Lower lobe of right lung (tissue), 2 donors: ENCODE measurements at places on chromosomes 3 and 15. TPM values are rescaled to one million over a fixed set of nuclear protein-coding genes. Genes with fewer than 3 reads are reported as not detected.

DNA sequence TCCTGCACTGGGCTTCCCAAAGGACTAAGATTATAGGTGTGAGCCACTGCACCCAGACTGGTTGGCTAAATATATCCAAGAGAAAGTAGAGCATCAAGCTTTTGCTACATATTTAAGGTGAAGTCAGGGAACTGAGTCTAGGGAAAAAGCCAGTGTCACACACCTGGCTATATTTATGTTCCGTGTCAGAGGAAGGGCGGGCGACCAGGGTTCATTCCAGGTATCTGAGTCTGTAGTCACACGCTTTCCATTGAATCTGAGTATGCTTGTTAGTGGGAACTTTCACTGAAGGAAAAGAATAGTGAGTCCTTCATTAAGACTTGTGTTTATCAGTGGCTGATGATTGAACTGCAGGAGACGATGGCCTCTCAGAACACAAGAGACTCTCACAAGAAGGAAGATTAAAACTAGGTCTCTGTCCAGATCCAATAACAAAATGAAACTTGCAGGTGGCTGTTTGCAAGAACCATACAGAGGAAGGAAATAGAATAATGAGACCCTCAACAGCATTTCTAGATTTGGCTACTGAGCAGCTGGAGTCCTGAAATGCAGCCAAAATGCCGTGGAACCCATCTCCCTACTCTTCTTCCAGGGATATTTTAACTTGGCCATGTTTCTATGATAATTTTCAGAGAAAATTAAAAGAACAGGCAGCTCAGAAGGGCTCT lies 276.3 kb downstream of the THSD4 start:
- peaks cover 24% of the 10 kb centered on the region for H3K4me1 ChIP-seq
- no peaks in the 10 kb centered on the region for H3K36me3 ChIP-seq
- H3K27ac ChIP-seq = no peak overlapping the region
- no peak overlapping the region for H3K4me3 ChIP-seq

GRCh38 chr3:29453284-29454001 lies 172.6 kb downstream of the RBMS3 start:
- no peak for DNase-seq
- no peaks in the 10 kb centered on the region for H3K36me3 ChIP-seq
- no peak overlapping the region for H3K27ac ChIP-seq
- no peaks in the 10 kb centered on the region for H3K27me3 ChIP-seq
- H3K4me3 ChIP-seq = no peak overlapping the region
- H3K4me1 ChIP-seq = peaks cover 17% of the 10 kb centered on the region

SYNPR gene
- not detected for total RNA-seq

GRCh38 chr3:9787714-9788113 lies 4.6 kb downstream of the TADA3 start:
- no peak overlapping the region for H3K4me3 ChIP-seq
- H3K4me1 ChIP-seq = peaks cover 14% of the 10 kb centered on the region
- no peak overlapping the region for H3K27ac ChIP-seq
- no peak for DNase-seq
- H3K27me3 ChIP-seq = no peaks in the 10 kb centered on the region

LMAN1L gene
- total RNA-seq = not detected

GRCh38 chr3:123552095-123552714 lies 32.6 kb downstream of the HACD2 start:
- no peak overlapping the region for H3K27ac ChIP-seq
- H3K4me3 ChIP-seq = no peak overlapping the region
- H3K4me1 ChIP-seq = no peaks in the 10 kb centered on the region
- no peak for DNase-seq

LRTM1 gene
- total RNA-seq = not detected

GRCh38 chr3:62873761-62874710 lies 1.2 kb downstream of the CADPS start:
- DNase-seq = peak; percentile 44
- H3K36me3 ChIP-seq = no peaks in the 10 kb centered on the region
- no peak overlapping the region for H3K27ac ChIP-seq
- peak overlapping the region; percentile 47 for H3K4me3 ChIP-seq
- H3K27me3 ChIP-seq = peaks cover 48% of the 10 kb centered on the region

DNA sequence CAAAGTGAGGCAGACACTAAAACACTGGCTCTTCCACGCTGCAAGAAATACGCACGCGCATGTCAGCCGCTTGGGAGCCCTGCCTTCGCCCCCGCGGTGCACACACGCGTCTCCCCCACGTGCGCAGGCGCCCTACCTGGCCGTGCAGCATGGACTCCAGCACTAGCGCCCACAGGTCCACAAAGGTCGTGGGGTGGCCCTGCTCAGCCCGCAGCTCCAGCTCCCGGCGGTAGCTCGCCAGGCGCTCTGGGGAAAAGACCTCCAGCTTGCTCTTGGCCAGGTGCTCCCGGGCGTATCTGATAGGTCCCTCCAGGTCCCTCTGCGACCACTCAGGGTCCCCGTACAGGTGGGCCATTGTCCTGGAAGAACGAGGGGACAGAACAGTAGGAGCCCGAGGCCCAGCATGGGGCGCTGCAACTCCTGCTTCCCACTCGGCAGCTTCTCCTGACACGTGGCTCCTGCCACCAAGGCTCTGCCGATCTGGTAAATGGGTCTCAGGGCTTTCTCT lies 14.9 kb downstream of the PLA2G4D start:
- H3K4me1 ChIP-seq = peaks cover 7% of the 10 kb centered on the region
- no peaks in the 10 kb centered on the region for H3K36me3 ChIP-seq
- DNase-seq = no peak
- H3K4me3 ChIP-seq = no peak overlapping the region

- no peak overlapping the region for H3K4me3 ChIP-seq
- H3K36me3 ChIP-seq = no peaks in the 10 kb centered on the region
- no peaks in the 10 kb centered on the region for H3K27me3 ChIP-seq
- no peak overlapping the region for H3K27ac ChIP-seq
- DNase-seq = no peak
Measured at GRCh38 chr3:58029842-58030584, 21.8 kb downstream of the FLNB start.

DNA sequence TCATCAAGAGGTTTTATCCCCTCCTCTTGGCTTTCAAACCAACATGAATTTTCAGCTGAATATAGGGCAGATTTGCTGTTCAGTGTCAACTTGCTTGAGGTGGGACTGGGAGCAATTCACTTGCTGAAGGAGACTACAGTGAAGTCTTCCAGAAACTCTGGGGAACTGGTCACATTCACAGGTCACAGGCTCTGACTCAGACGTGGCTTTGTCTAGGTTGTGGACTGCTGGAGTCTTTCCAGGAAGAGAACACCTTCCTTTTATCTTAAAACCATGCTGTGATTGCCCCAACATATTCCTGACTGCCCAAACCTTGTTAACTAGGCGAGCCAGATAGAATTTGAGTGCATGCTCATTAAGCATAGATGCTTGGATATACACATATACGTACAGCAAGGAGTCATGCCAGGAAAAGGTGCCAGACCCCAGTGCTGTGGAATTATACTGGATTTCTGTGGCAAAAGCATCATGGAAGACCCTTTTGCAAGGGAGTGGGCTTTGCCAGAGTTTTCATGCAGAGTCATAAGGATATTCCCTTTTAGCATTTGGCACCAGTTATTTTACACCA lies 399.1 kb upstream of the TBL1XR1 start:
- H3K27me3 ChIP-seq = no peaks in the 10 kb centered on the region
- H3K4me3 ChIP-seq = no peak overlapping the region
- H3K4me1 ChIP-seq = peaks cover 64% of the 10 kb centered on the region

ZNF660 gene
- 2.7 TPM for total RNA-seq

DNA sequence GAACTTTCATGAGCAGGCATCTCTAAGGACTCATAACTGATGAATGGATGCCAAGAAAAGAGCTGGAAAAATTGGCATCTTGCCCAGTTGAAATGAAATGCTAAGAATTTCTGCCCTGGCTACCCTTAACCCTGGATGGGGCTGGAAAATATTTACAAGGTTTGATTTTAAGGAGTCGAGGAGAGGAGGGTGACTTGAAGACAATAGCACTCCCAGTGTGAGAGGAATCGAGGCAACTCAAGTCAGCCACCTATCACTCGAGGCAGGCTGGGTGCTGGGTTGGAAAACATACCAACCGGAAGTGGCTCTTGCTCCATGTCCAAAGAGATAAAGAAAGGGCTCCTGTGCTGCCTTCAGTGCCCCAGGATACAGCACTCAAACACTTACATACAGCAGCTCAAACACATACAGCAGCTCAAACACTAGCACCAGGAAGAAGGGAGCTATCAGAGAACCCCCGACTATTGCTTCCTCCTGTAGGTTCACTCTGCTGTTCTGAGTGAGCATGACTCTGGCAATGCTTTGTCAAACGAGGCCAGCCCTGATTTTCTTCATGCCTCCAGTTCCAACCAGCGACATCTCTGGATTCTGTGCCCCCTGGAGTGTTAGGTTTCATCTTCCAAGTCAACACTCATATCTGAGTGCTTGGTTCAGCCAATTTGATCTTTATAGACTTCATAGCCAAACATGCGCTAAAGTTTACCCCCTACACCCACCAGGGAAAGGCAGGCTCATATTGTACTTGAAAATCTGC lies 4.9 kb downstream of the PRICKLE2 start:
- H3K36me3 ChIP-seq = no peaks in the 10 kb centered on the region
- H3K4me1 ChIP-seq = peaks cover 81% of the 10 kb centered on the region
- H3K27ac ChIP-seq = peak overlapping the region; percentile 51
- DNase-seq = no peak
- H3K27me3 ChIP-seq = no peaks in the 10 kb centered on the region

- H3K27me3 ChIP-seq = no peaks in the 10 kb centered on the region
- H3K4me3 ChIP-seq = no peak overlapping the region
- no peak overlapping the region for H3K27ac ChIP-seq
- H3K4me1 ChIP-seq = no peaks in the 10 kb centered on the region
Measured at GRCh38 chr3:21041621-21042020, 709.4 kb downstream of the ZNF385D start.

DNA sequence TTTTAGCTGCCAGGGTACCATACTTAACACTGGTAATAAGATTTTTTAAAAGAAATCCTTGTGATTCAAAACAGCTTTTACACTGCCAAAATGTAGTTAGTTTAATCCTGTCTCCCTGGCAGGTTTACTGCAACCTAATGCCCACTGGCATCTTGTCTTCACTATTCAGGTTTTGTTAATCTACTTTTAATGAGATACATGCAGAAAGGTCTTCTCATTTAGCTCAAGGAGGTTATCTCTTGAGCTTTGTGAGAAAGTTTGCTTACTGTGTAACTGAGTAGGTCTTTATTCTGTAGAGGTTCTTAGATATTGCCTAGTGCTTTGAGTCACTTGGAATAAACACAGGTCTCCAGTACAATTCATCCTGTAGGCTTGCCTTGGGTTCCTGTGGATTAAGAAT lies 110.7 kb downstream of the PIK3R4 start:
- H3K27me3 ChIP-seq = no peaks in the 10 kb centered on the region
- H3K36me3 ChIP-seq = no peaks in the 10 kb centered on the region
- H3K27ac ChIP-seq = no peak overlapping the region

GRCh38 chr15:44545913-44546802 lies 9.2 kb downstream of the EIF3J start:
- no peak overlapping the region for H3K4me3 ChIP-seq
- peaks cover 48% of the 10 kb centered on the region for H3K4me1 ChIP-seq
- no peak overlapping the region for H3K27ac ChIP-seq
- H3K36me3 ChIP-seq = peaks cover 14% of the 10 kb centered on the region
- no peak for DNase-seq
- no peaks in the 10 kb centered on the region for H3K27me3 ChIP-seq

MUC4 gene
- total RNA-seq = 7.9 TPM

TCTA gene
- 38.8 TPM for total RNA-seq

GRCh38 chr15:76208084-76208785 lies 103.0 kb downstream of the ETFA start:
- no peak for DNase-seq
- no peak overlapping the region for H3K27ac ChIP-seq
- no peaks in the 10 kb centered on the region for H3K4me1 ChIP-seq
- H3K36me3 ChIP-seq = peaks cover 44% of the 10 kb centered on the region

C2CD4B gene
- total RNA-seq = 2.6 TPM

DNA sequence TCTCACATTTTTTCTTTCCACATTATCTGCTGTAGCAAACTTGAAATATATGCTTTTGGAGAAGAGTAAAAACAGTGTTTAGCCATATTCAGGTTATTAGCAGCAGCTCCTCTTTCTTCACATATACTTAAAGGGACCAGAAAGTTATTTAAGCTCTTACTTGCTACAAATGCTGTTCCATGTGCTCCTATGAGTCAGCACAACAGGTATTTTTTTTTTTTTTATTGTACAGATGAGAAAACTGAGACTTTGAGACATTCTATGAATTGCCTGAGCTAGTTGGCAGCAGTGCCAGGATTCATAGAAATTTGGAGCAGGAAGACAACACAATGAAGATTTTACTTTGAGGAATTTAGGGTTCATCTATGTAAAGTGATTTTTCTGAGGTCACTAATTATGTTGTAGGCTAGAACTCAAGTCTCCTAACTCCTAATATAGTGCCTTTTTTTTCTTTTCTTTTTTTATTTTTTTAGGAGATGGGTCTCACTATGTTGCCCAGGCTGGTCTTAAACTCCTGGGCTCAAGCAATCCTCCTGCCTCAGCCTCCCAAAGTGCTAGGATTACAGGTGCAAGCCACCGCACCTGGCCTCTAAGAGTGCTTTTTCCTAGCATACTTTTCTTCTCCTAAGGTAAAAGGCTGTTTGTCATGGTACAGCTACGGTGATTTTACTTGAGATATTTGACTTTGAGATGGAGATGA lies 23.6 kb downstream of the SETD5 start:
- no peaks in the 10 kb centered on the region for H3K27me3 ChIP-seq
- H3K4me3 ChIP-seq = no peak overlapping the region
- peaks cover 66% of the 10 kb centered on the region for H3K4me1 ChIP-seq
- peaks cover 15% of the 10 kb centered on the region for H3K36me3 ChIP-seq
- no peak overlapping the region for H3K27ac ChIP-seq

GRCh38 chr3:157232141-157232540 lies 72.2 kb upstream of the CCNL1 start:
- no peaks in the 10 kb centered on the region for H3K36me3 ChIP-seq
- H3K4me3 ChIP-seq = no peak overlapping the region
- H3K4me1 ChIP-seq = no peaks in the 10 kb centered on the region
- H3K27me3 ChIP-seq = no peaks in the 10 kb centered on the region
- DNase-seq = no peak

PP2D1 gene
- total RNA-seq = not detected

LCTL gene
- total RNA-seq = not detected

DNA sequence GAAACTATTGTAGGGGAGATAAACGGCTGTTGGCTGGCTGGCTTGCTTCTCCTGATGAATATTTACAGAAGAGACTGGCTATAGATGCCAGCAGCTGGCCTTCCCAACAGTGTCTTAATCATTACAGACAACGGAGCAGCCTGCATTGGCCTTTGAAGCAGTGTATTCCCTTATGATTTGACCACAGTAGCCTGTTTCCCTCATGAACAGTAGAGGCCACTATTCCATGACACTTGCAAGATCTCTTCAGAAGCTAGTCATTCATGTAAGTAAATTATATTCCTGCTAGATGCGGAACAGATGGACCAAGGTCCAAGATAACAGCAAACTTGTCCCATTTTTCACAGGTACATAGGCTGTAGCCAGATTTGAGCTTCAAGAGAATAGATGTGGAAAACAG lies 47.3 kb downstream of the TMCO5A start:
- H3K4me1 ChIP-seq = no peaks in the 10 kb centered on the region
- no peaks in the 10 kb centered on the region for H3K36me3 ChIP-seq
- H3K4me3 ChIP-seq = no peak overlapping the region
